ENCODE measurements at places on chromosomes 3 and 15. TPM values are rescaled to one million over a fixed set of nuclear protein-coding genes. Genes with fewer than 3 reads are reported as not detected.

Gene STRC
- 2.6 TPM for total RNA-seq

Gene AHSG
- not detected for total RNA-seq

Gene GAP43
- total RNA-seq: not detected

Gene CPNE9
- total RNA-seq: 1.1 TPM

Gene VGLL3
- total RNA-seq: not detected
